CD4-positive, alpha-beta T cell treated with Interleukin-15 for 4 hours (primary cell): ENCODE measurements at places on chromosomes 7 and 10.

- no peak for DNase-seq
These were observed 25.7 kb downstream of the SNX8 start for GRCh38 chr7:2288503-2288902.

DNA sequence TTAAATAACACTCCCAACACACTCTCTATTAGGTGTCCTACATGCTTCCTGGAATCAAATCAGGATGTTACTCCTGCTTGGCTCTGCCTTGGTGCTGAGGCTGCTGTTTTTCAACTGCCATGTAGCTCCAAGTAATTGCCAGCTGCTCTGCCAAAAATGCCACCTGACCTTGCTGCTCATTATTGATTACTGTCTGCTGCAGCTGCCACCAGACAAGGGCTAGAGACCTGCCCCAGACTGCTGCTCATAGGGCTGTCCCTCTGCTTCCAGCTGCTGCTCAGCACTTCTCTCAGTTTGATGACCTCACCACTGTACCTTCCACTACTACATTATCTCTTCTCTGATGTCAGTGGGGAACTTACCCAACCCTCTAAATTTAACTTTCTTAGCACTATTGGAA is 102.5 kb downstream of the PCLO start:
- no peak for DNase-seq

DNA sequence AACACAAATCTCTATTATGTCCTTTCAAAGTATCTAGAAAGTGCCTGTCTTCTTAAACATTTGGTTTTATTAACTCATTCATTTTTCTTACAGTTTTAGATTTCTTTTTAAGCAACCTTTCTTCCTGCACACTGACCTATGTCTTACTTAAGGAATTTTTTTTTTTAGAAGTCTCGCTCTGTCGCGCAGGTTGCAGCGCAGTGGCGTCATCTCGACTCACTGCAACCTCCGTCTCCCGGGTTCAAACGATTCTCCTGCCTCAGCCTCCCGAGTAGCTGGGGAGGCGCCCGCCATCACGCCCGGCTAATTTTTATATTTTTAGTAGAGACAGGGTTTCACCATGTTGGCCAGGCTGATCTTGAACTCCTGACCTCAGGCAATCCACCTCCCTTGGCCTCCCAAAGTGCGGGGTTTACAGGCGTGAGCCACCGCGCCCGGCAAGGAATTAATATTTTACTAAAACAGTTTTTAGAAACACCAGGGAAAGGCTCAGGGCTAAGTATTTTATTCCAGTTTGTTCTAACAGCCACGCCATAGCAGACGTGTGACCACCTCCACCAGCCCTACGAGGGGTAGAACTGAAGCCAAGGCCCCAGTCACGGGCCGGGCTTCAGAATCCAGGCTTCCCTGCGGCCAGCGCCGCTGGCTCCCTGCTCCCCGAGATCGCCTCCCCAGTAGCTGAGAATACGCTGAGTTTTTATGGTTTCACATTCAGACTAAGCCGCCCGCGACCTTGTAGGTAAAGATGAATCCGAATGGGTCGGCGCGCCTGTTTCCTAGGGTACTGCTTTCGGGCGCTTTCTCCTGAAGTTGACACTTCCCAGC is 941 bp upstream of the LUC7L2 start:
- peak; percentile 22 for DNase-seq

DNA sequence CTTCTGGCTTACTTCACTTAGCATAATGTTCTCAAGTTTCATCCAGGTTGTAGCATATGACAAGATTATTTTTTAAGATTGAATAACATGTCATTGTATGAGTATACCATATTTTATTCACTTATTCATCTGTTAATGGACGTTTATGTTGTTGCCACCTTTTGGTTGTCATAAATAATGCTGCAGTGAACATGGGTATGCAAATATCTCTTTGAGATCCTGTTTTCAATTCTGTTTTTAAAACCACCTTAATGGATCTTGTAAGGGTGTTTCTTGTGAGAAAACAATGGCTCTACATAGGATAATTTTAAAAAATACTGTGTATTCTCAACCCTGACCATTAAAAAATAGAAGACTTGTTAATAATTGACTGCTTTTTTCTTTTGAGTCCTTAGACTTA is 290.7 kb upstream of the TMEM229A start:
- no peak for DNase-seq

GRCh38 chr7:116499168-116500077 is at the start of gene CAV2:
Gene CAV2, plus strand, starts transcription at chr7:116499738. Its CDS starts 44 bp downstream, at chr7:116499782.
- no peak for DNase-seq

DNA sequence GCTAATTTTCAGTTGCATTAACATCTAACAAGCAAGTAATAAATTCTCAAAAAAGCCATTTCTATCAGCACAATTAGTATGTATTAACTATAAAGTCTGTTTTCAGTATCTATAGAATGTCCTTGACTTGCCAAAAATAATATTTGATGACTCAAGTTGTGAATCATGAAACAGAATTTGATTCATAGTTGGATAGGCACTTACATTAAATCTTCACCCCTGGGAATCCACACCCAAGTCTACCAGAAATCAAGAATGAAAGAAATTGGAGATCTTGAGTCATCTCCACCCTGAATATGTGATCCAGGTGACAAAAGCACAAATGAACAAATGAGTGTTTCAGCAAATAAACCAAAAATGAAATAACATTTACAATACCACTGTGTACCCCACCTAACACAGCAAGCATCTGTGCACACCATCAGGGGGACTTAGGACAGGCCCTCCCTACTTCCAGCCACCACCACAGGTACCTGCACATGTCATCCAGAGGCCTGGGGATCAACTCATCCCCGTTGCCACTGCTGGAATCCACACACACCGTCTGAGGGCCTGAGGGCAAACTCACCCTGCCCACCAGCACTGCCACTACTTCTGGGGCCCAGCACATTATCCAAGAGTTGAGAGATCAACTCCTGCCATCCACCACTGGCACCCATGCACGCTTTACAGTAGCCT is 160.1 kb downstream of the MTERF1 start:
- DNase-seq: no peak

GRCh38 chr10:71216751-71217265 is 4.4 kb downstream of the UNC5B start:
- no peak for DNase-seq

DNA sequence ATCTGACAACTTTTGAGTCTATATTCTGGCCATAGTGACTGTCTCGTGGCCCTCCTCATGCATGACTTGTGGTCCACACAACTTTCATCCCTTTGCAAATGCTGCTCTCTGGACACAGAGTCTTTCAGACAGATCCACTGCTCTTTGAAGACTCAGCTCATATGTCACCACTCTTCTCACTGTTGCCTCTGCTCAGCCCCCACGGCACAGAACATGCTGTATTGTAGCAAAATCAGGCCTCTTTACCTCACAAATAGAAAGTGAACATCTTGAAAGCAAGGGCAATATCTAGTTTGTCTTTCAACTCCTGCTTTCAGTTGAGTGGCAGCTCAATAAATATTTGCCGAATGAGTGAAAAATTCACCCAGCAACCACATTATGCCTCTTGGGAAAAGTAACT is 443.5 kb downstream of the NRG3 start:
- DNase-seq: no peak

- DNase-seq: peak; percentile 32
These were observed 34.1 kb upstream of the NOBOX start for GRCh38 chr7:144437370-144438191.

GRCh38 chr10:64070241-64070640 is 549.0 kb downstream of the REEP3 start:
- no peak for DNase-seq

GRCh38 chr7:2357165-2357564 is 2.5 kb downstream of the EIF3B start:
- DNase-seq: no peak
